AG09309 (cell line): ENCODE measurements at places on chromosomes 5 and 9.

DNA sequence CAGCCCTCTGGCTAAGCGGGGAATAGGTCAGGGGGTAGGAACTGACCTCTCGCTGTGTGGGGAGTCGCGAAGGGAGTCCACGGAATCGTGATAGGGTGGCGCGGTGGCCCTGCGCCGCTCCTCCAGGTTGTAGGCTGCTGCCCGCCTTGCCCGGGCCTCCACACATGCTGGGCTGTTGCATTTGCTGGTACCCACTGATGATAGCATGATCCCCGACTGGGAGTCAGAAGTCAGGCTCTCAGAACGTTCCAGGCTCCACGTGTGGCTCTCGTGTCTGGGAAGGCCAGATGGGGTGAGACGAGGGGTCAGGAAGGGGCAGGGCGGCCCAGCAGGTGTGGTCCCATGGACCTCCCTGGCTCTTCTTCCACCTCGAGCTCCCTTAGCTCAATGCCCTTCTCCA, 56.0 kb downstream of the PSD2 start:
- no peak for DNase-seq

DNA sequence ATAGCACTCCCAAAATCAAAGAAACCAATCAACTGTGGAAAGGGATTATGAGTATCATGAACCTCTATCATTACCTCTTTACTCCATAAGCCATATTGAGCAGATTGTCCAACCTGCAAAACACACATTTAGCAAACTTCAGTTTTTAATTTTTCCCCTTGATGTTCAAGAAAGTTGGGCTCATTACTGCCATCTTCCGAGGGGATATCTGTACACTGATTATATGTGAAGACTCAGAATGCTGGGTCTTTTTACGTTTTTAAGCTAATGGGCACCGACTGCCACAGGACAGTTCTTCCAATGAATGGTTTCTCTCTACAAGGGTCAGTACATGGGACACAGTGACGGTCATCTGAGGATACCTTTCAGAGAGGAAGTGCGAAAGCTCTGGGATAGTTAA, 132.7 kb downstream of the ELAVL2 start:
- DNase-seq: no peak

DNA sequence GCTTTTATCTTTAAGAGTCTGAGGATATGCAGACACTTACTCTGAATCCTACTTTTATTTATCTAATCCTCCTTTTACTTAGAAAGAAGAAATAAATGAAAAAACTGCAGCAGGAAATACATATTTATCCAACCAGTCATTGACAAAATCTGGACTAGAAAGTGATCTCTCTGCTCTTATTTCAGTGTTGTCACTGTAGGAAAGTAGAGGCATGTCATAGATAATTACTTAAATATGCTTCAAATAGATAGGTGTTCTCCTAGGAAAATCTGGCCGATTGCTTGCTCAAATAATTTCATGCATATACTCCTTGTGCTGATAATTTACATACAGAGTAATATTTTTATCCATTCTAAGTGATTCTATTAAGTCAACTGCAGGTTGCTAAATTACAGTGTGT, 2001.9 kb upstream of the C9orf72 start:
- DNase-seq: no peak

DNA sequence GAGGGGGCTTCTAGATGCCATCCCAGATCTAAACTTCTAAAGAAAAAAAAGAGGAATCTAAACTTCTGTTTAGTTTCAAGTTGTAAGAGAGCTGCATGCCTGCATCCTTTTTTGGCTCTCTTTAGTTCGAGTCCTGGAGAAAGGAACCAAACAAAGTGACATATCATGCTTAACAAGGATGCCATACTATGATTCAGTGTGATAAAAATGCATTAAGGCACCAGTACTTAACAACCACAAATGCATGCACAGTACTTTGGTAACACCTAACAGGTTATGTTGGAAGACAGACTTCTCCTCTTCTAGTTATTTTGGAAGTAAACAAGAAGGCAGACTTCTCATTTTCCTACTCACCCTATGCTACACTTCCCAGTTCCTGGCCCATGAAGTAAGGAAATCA, 27.3 kb downstream of the NME5 start:
- DNase-seq: no peak

- no peak for DNase-seq
Observed at GRCh38 chr5:157265714-157266285, at the start of gene CYFIP2. TSS of gene CYFIP2 (plus strand) at chr5:157266123. CDS start at chr5:157285362, 19,239 bp downstream.

GRCh38 chr9:74663439-74663838, 166.3 kb downstream of the RORB start:
- DNase-seq: no peak
